ENCODE measurements at places on chromosomes 4 and X.

GRCh38 chr4:3311489-3312171 lies 18.8 kb downstream of the RGS12 start:
- no peak for DNase-seq

GRCh38 chr4:123974386-123975149 lies 578.0 kb downstream of the SPRY1 start:
- no peak for DNase-seq

GRCh38 chr4:105389167-105389566 lies 84.7 kb downstream of the PPA2 start:
- DNase-seq, result no peak

GRCh38 chr4:83074086-83074704 lies 39.2 kb downstream of the COPS4 start:
- no peak for DNase-seq

- DNase-seq, result no peak
These were observed 5.5 kb downstream of the TMEM131L start for GRCh38 chr4:153471698-153472093.

- no peak for DNase-seq
These were observed 163.4 kb downstream of the WDFY3 start for GRCh38 chr4:84803116-84803515.

DNA sequence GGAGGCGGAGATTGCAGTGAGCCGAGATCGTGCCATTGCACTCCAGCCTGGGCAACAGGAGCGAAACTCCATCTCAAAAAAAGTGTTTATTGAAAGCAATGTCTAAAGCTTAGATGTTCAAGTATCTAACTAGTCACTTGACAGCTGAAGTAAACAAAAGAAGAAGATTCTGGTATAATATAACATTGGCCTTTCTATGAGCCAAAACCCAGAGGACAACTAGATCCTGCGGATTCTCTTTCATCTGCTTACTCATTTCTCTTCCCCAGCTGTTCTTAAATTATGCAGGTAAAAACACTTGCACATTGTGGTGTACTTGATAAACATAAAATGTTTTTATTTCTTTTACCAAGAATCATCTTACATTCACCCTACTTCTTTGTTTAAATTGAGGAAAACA lies 24.1 kb upstream of the AREG start:
- DNase-seq, result no peak

- DNase-seq, result no peak
These were observed 1966.0 kb downstream of the PCDH7 start for GRCh38 chr4:32686123-32686522.

- DNase-seq, result no peak
These were observed 57.2 kb upstream of the FAM9C start for GRCh38 chrX:13101441-13102139.

- DNase-seq, result no peak
These were observed 131.4 kb upstream of the ADGRL3 start for GRCh38 chr4:61068745-61069144.

DNA sequence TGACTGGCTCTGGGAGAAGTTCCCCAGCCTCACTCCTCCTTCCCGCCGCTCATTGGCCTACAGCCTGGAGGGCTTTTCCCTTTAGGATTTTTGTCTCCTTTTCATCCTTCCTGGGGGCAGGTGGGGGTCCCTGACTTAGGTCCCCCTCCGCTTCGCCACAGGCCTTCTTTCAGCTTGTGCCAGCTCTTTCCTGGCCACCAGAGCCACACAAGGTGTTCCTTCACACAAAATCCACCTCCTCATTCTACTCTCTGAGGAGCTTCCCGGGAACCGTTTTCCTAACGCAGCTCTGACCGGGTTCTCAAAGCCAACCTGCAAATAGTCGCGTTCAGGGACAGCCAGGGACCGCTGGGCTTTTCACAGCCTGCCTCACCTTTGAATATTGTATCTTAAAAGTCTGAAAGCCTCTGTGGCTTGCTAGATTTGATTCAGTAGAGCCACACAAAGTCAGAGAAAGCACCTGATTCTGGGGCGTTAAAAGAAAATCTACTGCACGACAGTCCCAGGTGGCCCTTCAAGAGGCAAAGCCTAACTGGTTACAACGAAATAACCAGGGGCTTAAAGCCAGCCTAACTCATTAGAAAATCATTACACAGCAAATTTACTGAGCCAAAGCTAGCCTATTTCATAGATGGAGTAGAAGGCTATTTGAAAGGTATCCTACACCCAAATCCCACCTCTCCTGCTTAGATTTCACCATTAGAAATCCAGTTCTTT lies 731 bp upstream of the GPC3 start:
- no peak for DNase-seq

- DNase-seq, result no peak
These were observed 19.5 kb downstream of the NAT8L start for GRCh38 chr4:2078584-2078983.

DNA sequence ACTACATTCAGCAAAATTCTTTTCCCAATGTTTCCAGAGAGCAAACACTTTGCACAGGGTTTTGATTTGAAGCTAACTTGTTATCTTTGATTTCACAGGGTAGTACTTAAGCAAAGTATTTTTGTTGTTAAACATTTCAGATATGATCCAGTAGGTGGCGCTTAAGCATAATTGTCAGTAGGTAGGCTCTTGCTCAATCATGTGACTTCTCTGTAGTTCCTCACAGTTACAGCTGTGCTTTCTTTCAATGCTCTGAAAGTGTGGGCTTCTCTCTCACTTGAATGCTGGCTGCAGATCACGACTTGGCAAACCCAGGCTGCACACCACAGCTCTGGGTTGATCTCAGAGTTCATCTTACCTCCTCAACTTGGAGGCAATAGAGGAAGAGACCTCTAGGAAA lies 1016.5 kb downstream of the SH3BGRL start:
- no peak for DNase-seq

- no peak for DNase-seq
These were observed 124.4 kb downstream of the EDA start for GRCh38 chrX:69740317-69740716.

- no peak for DNase-seq
These were observed 44.4 kb upstream of the LGI2 start for GRCh38 chr4:25075129-25075528.

- DNase-seq, result no peak
These were observed 333.1 kb upstream of the IGFBP7 start for GRCh38 chr4:57443308-57443707.

DNA sequence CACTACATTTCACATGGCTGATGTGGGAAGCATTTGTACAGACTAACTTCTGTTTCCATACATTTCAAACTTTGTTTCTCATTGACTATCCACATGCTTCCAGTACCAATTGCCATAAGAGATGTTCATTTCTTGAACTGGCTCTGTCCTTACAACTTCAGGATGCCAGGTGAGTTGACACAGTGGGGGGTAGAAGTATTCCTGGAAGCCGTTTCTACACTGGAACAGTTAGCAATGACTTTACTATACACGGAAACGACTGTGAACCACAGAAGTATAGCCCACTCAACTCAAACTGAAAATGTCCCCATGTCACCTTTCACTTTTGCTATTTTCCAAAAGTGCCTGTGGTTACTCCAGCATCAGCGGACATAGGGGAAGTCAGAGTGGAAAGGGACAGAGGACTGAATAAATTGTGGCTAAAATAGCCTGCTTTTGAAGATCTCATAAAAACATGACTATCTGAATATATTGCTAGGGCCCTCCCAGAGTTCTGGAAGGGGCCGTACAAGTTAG lies 38.0 kb upstream of the DSPP start:
- no peak for DNase-seq

DNA sequence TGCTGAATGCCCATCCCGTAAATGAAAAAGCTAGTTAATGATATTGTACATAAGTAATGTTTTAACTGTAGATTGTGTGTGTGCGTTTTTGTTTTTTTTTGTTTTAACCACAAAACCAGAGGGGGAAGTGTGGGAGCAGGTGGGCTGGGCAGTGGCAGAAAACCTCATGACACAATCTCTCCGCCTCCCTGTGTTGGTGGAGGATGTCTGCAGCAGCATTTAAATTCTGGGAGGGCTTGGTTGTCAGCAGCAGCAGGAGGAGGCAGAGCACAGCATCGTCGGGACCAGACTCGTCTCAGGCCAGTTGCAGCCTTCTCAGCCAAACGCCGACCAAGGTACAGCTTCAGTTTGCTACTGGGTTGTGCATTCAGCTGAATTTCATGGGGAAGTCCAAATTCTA lies at the start of gene SPP1:
SPP1 (plus strand) TSS at position 249 of the 400 bp plus-strand sequence. CDS start 1,182 bp downstream, outside the sequence.
- no peak for DNase-seq

GRCh38 chr4:40686081-40686913 lies 56.6 kb upstream of the RBM47 start:
- DNase-seq, result no peak

GRCh38 chr4:88097301-88097700 lies 61.1 kb downstream of the ABCG2 start:
- DNase-seq, result no peak

GRCh38 chr4:146288193-146288592 lies 73.9 kb downstream of the REELD1 start:
- no peak for DNase-seq

DNA sequence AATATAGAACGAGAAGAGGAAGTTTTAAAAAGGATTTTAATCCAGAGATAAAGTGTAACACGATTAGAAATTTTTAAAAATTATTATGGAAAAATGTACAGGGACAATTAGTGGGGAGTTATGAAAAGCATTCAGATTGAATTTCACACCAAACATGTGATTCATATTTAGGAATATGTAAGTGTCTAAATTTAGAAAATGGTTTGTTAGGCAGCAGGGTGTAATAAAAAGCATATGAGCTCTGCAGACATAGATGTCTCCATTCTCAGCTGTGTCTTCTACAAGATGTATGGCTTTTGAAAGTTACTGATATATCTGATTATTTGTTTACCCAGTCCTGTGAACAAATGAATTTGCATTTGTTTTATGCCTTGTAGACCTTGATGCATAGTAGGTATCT lies 638.9 kb upstream of the AGA start:
- no peak for DNase-seq

- no peak for DNase-seq
These were observed 30.1 kb downstream of the NAT8L start for GRCh38 chr4:2089222-2089621.

- no peak for DNase-seq
These were observed 6.1 kb upstream of the CXorf66 start for GRCh38 chrX:139971394-139971749.

DNA sequence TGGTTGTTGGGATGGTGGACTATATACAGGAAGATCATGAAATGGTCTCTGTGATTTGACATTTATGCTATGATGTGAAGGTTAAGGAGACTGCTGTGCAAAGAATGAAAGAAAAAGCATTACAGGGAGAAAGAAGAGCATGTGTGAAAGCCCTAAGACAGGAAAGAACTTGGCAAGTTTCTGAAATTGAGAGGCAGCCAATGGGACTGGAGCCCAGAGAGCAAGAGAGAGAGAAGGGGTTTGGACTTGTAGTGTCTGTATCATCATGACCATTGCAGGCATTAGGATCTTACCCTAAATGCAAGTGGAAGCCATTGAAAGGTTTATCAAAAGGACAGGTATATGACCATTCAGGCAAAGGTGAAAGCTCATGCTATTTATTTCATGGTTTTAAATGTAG lies 147.1 kb downstream of the NAA11 start:
- DNase-seq, result no peak

DNA sequence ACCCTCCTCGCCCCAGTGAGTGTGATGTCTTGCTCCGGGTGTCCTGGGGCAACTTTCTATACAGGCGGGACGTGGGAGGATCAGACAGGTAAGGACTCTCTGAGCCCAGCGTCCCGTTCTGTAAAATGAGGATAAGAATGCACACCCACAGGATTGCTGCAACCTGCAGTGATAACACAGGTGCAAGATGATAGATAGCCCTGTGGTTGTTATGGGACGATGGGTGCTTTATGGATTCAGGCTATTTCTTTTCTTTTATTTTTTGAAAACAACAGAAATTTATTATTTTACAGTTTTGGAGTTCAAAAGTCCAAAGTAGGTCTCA lies 28.6 kb downstream of the BEX3 start:
- no peak for DNase-seq

GRCh38 chr4:123562994-123563750 lies 166.6 kb downstream of the SPRY1 start:
- no peak for DNase-seq

- no peak for DNase-seq
These were observed 177.7 kb upstream of the PSAPL1 start for GRCh38 chr4:7612311-7612897.

- DNase-seq, result no peak
These were observed 227.8 kb downstream of the STIM2 start for GRCh38 chr4:27088491-27088890.
